Posterior vena cava (tissue), 2 donors: ENCODE measurements at places on chromosomes 12 and 14.
A peak's percentile ranks its signal among the peaks of the same experiment; 100 is the strongest.

GRCh38 chr14:91214306-91214705, 30.2 kb downstream of the GPR68 start:
- DNase-seq, result no peak

GRCh38 chr12:13777374-13777773, 204.0 kb downstream of the GRIN2B start:
- no peak for DNase-seq

GRCh38 chr12:4270831-4271716, 2.5 kb upstream of the CCND2 start:
- DNase-seq, result peak; percentile 89

- no peak for DNase-seq
These were observed 1.0 kb downstream of the TMEM30B start for GRCh38 chr14:61280092-61280525.

GRCh38 chr14:49924852-49925251, 32.0 kb downstream of the ARF6 start:
- DNase-seq, result no peak

GRCh38 chr12:58372298-58372697, 430.9 kb downstream of the ATP23 start:
- DNase-seq, result no peak

DNA sequence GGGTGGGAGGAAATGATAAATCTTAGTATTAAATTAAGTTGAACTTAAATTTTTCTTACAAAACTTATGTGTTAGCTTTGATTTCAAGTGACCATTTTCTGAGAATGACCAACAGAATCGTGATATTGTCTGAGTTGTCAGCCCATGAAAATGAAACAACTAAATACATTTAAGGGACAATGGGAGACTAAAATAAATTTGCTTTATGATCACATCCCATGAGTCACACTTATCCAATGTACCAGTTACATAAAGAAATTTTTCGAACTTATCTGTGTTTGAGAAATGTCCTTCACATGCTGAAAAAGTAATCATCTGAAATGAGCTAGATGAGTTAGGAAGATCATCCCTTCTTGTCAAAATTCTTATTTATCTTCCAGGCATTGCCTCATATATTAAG, 415.9 kb upstream of the SYT1 start:
- no peak for DNase-seq

DNA sequence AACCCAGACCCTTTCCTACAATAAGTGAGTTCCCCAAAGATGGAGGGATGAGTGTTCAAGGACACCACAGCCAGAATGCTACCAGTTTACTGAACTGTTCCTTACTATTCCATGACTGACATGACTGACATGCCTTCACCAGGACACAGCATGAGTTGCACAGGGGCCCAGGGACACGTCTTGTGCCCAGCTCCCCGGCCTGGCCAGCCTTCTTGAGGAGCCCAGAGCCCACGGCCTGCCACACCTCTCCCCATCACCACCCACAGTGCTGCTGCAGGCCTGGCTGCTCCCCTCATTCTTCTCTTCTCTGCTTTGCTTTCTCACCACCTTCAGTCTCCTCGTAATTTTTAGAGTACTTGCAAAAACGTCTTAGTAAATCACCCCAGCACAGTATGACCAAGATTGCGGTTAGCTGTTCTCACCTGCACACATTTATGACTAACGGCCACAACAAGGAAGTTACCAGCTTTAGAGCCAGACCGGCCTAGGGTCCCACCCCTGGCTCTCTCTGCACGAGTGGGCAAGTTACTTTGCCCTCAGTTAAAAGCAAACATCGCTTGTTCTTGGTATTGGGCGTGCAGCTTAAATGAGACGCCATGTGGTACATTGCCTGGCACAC, 18.5 kb downstream of the PPP2R5E start:
- DNase-seq, result no peak

- DNase-seq, result no peak
These were observed 3.5 kb upstream of the EIF5 start for GRCh38 chr14:103330536-103330935.

- DNase-seq, result no peak
These were observed 44.9 kb downstream of the ERH start for GRCh38 chr14:69353168-69353567.

- DNase-seq, result no peak
These were observed 118.0 kb downstream of the TRHDE start for GRCh38 chr12:72390146-72390545.

DNA sequence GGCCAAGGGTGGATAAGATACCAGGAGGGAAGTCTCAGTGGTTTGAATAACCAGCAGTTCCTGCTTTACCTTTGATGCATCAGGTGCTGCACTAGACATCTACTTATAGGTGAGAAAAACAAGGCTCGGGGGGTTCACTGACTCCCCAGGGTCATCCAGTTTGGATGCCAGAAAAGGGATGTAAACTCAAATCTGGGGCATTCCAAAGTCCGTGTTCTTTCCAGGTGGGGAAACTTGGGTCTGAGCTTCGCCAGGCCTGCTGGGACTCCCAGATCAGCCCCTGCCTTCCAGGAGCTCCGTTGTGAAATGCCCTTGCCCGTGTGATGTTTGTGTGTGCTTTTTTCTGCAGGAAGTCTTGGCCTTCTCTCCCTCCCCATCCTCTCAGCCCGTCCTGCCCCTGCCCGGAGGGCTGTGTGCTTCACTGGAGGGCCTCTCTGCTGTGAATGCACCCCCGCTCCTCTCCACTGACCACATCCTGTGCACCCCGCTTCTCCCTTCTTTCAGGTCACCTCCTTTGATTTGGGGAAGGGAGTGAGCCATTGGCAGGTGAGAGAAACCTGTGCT, 42.1 kb downstream of the TSPAN9 start:
- DNase-seq, result no peak

DNA sequence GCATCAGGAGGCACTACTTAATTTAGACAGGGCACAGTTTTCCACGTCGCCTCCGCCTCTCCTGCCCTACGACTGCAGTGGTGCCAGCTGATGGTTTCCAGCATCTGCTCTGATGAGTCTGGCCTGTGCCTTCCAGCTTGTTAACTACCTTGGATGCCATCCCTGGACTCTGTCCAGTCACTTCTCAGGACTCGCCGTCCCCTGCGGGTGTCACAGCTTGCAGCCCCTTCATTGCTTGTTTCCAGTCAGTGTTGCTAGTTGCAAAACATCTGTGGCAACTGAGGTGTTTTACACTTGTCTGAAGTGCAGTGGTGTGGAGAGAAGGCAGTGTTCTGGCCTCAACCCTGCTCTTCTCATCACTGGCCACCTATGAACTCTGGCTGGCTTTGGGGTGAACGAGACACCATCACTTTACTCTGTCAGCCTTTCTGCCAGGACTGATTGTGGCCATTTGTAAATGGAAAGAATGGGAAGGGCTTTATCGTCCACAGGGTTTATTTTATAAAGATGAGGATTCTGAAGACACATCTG, 8.3 kb downstream of the ADGRD1 start:
- no peak for DNase-seq

- no peak for DNase-seq
These were observed 67.6 kb downstream of the ADCK1 start for GRCh38 chr14:77867476-77867875.

DNA sequence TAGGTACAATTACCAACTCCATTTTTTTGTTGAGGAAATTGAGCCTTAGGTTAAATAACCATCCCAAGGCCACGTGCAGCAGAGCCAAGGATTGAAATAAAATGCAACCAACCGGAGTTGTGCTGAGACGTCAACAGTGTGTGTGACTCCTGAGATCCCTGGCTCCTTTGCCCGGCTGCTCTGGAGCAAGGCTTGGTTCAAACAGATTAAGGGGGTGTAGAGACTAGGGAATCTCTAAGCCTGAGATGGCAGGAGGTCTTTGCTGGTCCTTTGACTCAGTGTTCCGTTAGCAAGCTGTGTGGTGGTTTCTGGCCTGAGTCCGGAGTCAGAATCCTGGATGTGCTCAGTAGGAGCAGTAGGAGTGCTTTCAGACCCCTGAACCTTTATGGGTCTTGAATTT, 1.4 kb upstream of the SLC8A3 start:
- no peak for DNase-seq

GRCh38 chr12:75937486-75937885, 94.1 kb downstream of the PHLDA1 start:
- no peak for DNase-seq

DNA sequence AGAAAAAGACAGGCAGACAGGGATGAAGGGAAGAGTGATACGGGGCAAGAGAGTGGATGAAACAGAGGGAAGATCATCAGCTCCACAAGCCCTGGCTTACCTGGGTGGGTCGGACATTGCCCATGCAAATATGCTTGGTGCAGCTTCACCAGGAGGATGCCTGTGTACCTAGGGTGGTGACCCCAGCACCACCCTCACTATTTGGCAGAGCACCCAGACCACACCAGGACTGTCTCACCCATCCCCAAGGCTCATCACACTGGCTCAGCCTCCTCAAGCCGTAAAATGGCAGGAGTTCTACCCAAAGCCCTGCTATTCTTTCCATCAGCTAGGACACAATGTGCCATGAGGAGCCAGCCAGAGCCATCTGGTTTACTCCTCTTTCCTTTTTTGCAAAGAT, 3.0 kb downstream of the GALNT8 start:
- DNase-seq, result no peak

GRCh38 chr12:43827093-43827492, 8.8 kb upstream of the TMEM117 start:
- DNase-seq, result no peak

- no peak for DNase-seq
These were observed 16.1 kb downstream of the PIGH start for GRCh38 chr14:67583711-67584644.

DNA sequence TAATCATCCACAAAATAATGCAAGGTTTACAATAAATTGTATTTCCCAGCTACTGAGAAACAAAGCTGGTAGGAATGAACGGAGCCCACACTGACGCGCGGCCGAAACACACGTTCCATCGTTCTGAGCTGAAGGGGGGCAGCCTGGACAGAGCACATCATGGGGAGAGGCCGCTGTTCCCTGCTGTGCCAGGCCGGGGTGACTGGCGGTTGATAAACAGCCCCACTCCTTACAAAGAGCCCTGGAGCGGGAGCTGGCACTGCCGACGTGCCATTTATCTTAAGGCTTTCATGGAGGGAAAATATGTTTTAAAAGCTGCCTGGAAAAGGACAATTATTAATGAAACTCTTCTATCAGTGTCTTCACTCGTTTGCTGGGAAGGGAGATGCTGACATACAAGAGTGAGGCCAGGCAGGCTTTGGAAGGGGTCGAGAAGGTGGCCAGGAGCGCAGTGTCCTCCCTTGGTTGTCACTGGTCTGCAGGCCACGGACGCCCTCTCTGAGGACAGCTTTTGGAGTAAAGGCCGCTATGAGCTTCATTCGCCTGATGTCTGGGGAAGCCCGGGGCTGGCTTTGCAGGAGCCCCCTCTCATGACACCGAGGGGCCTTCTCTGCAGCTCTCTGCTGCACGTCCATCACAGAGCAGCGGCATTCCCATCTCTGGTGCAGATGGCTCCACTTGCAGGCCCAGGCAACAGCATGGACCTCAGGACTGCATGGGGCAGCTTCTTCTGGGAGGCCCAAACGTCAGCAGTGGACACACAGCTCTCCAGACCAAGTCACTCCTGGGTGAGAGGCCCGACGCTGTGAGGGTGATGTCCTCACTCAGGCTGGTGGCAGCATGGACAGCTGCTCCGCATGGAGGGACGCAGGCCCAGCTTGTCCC, 355.3 kb upstream of the SFSWAP start:
- no peak for DNase-seq

GRCh38 chr12:110641521-110641920, 27.6 kb downstream of the TCTN1 start:
- no peak for DNase-seq

DNA sequence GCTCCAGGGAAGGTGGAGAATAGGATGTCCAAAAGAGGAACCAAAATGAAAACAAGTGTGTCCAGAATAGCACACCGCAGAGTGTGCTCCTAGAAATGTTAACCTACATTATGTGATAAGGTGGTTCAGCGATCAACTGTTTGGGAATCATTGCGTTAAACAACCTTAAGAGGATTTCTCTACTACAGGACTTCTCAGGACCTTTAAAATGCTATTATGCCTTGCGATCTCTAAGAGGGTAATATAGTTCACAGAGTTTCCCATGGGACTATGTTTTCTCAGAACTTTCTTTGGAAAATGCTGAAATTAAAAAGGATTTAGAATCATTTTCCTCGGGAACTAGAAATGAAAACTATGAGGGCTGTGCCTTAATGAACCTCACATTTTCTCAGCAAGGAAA, 1.8 kb downstream of the GLT8D2 start:
- no peak for DNase-seq

DNA sequence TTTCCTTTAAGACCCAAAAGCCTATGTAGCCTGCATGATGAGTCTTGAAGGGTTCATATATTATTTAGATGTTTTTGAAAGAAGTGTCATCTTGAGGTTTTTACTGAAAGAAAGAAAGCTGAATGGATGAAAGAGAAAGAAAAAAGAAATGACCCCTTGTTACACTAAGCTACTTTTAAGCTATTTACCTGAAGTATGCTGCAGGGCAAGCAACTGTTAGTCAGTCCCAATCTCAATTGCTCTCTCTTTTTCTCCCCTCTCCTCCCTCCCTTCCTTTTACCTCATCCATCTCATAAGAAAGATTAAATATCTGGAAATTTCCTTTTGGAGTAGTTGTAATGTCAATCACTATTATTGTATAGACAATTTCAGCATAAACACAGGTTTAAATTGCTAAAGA, 512.4 kb downstream of the TMTC2 start:
- DNase-seq, result no peak

GRCh38 chr14:76894308-76894707, 68.1 kb downstream of the LRRC74A start:
- DNase-seq, result no peak

DNA sequence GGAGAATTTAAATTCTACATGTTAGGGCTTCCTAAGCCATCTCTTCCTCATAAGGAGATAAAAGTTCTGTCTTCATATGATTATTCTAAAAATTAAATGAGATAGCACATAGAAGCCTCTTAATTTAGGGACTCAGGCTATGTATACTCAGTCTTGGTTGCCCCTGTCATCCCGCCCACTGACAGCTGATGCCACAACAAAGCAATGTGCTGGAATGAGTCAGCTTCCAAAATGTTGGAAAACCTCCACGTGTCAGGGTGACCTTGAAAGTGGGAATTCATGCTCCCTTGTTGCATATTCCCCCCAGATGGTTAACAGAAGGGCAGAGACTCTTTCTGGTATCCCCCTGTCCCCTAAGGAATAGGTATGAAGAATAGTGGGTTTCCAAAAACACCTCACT, 238.0 kb upstream of the DDHD1 start:
- no peak for DNase-seq

GRCh38 chr14:106347291-106347778, 821.0 kb downstream of the TMEM121 start:
- no peak for DNase-seq

DNA sequence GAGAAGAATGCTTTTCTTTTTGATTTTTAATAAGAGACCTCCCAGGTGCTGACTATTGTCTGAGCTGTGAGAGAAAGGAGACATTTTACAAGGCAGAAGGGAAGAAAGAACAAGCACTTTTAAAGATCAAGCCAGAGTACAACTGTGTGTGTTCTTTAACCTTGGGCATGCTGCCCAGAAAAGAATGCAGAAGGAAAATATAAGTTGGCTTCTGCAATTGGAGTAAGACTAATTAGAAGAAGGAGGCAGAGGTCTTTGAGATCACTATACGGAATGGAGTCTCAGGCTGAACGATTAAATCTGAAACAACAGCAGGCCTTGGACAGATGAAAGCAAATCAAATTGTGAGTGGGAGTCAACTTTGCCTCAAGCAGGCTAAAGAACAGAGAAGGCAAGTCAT, 230.5 kb downstream of the ATP23 start:
- no peak for DNase-seq
